ENCODE measurements at places on chromosomes 7 and 10.

GRCh38 chr10:21311426-21311825 is 214.1 kb downstream of the SKIDA1 start:
- no peak for DNase-seq

DNA sequence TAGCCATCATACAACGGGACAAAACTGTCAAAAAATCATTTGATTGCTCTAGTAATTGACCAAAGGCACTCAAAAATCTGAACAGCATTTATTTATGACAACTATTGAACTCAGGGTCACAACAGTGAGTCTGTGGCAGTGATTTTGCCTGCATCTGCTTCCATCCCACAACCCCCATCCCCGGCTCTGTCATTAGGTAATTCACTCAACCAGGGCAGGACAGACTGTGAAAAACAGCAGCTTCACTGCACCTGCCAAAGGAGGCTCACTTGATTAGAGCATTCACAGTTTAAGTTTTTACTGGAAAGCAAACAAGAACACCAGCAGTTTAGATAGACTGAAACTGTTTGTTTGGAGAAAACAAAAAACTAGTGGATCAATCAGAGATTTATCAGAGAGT is 22.2 kb downstream of the NRCAM start:
- DNase-seq, result no peak

- DNase-seq, result no peak
Observed at GRCh38 chr7:74457007-74457406, 3.3 kb downstream of the GTF2IRD1 start.

DNA sequence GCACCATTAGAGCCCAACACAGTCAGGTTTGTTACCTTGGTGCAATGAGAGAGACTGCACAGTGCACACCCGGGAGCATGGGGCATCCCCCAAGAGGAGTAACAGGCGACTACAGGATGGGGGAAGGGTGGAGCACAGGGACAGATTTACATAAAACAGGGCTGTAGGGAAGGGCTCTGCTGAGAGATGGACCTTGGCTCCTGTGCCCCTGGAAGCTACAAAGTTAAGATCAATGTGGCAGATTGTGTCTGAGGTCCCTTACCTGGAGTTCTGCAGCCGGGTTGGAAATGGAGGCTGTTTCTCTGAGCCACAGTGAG is 13.7 kb upstream of the SLC18A3 start:
- DNase-seq, result no peak

GRCh38 chr10:43108951-43109350 is 29.3 kb upstream of the CSGALNACT2 start:
- DNase-seq, result no peak

GRCh38 chr7:80665526-80665925 is 27.1 kb downstream of the CD36 start:
- no peak for DNase-seq

GRCh38 chr10:80540136-80540535 is 2.4 kb downstream of the SH2D4B start:
- DNase-seq, result no peak

All from GM20000 (cell line).